ENCODE measurements at places on chromosomes 4 and X. TPM values are rescaled to one million over a fixed set of nuclear protein-coding genes. Genes with fewer than 3 reads are reported as not detected.

DNA sequence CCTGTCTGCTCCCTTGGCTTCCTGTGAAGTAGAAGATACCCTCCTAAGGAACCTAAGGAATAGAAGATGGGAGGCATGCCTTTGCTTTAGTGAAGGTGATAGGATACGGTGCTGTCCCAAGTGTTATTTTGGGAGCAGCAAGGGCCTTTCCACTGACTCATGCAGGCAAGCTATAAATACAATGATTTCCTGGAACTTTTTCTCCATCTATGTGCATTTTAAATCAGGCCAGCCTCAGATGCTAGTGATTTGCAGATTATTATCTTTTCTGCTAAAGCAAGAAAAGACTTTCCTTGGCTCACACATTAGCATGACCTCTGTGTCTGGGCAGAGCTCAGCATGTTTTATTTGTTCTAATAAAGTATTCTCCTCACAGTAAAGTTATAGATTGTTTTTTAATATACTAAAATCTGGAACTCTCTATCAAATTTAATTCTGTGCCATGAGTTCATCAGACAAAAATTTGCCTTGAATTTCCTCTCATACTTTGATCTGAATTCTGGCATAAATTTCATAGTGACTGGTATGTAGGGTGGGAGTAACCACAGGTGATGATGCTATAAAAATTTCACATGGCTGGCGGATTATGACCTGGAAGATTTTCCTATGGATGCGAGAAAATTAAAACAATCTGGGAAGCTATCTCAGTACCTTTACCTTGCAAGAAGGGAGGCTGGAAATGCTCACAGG, 131.7 kb downstream of the REPS2 start:
- DNase-seq = no peak

GRCh38 chr4:185582651-185583400, 47.5 kb upstream of the PDLIM3 start:
- peak; percentile 82 for DNase-seq

Gene MAGEC3
- polyA plus RNA-seq = not detected

DNA sequence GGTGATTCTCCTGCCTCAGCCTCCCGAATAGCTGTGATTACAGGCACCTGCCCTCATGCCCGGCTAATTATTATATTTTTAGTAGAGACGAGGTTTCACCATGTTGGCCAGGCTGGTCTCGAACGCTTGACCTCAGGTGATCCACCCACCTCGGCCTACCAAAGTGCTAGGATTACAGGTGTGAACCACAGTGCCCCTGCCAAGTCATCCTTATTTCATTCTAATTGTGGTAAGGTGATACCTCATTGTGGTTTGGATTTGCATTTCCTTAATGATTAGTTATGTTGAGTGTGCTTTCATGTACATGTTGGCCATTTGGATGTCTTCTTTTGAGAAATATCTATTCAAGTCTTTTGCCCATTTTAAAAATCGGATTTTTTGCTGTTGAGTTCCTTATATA, 93.0 kb downstream of the USP9X start:
- no peak for DNase-seq

Gene TKTL2
- polyA plus RNA-seq = not detected

GRCh38 chrX:121987163-121987562, 939.8 kb downstream of the GLUD2 start:
- DNase-seq = no peak

DNA sequence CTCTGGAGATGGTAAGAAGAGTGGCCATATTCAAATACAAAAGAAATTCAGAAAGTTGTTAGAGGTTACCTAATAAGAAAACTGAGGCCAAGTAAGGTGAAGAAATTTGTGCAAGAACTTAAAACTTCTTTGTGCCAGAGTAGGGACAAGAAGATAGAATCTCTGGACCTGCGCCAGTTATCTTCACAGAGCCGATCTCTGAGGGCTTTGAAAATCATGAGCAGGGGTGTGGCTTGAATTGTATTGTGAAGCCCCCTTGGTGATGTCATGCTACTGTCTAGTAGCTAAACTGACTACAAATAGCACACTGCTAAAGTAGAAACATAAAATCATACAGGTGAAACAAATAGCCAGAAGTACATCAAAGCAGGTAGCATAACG, 184.6 kb downstream of the UGT8 start:
- no peak for DNase-seq

Gene PFKFB1
- 1.4 TPM for polyA plus RNA-seq

GRCh38 chrX:3589474-3589873, 124.0 kb downstream of the PRKX start:
- DNase-seq = no peak

GRCh38 chr4:22237155-22237751, 278.6 kb downstream of the ADGRA3 start:
- DNase-seq = no peak
